ENCODE measurements at places on chromosomes 12 and 14.
A peak's percentile ranks its signal among the peaks of the same experiment; 100 is the strongest.

- no peak for DNase-seq
Observed at GRCh38 chr12:45421736-45422135, 205.8 kb downstream of the ANO6 start.

DNA sequence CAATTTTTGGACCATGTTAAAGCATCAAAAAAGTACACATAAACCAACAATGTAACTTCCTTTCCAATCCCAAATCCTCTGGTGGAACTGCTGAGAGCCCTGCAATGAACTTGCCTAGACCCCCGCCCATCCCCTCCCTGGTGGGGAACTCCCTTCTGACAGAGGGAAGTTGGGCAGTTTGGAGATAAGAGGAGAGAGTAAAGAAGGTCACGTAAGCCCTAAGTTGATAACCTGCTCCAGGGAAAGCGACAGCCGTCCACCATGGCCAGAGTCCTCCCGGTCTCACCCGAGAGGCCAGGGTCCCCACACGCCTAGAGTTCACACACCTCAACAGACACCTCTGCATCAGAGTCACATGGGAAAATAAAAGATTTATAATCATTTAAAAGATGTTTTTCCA, 138.7 kb downstream of the EGLN3 start:
- DNase-seq: no peak

- DNase-seq: no peak
Observed at GRCh38 chr12:49362077-49362476, 5.2 kb upstream of the SPATS2 start.

DNA sequence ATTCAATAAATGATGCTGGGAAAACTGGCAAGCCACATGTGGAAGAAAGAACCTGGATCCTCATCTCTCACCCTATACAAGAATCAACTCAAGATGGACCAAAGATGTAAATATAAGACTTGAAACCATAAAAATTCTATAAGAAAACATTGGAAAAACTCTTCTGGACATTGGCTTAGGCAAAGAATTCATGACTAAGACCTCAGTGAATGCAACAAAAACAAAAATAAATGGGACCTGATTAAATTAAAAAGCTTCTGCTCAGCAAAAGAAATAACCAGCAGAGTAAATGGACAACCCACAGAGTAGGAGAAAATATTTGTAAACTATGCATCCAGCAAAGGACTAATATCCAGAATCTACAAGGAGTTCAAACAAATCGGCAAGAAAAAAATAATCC, 24.6 kb downstream of the ATG2B start:
- no peak for DNase-seq

GRCh38 chr14:54048736-54049135, 92.1 kb upstream of the BMP4 start:
- no peak for DNase-seq

DNA sequence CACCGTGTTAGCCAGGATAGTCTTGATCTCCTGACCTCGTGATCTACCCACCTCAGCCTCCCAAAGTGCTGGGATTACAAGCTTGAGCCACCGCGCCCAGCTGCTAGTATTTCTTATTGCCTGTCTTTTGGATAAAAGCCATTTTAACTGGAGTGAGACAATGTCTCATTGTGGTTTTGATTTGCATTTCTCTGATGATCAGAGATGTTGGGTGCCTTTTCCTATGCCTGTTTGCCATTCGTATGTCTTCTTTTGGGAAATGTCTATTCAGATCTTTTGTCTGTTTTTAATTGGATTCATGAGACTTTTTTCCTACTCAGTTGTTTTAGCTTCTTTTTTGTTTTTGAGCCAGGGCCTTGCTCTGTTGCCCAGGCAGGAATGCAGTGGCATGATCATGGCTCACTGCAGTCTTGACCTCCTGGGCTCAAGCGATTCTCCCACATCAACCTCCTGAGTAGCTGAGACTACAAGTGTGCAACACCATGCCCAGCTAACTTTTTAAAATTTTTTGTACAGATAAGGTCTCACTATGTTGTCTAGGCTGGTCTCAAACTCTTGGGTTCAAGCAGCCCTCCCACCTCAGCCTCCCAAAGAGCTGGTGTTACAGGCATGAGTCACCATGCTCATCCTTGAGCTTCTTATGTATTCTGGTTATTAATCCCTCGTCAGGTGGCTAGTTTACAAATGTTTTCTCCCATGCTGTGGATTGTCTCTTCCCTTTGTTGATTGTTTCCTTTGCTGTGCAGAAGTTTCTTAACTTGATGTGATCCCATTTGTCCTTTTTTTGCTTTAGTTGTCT, 65.9 kb downstream of the ACACB start:
- DNase-seq: no peak

DNA sequence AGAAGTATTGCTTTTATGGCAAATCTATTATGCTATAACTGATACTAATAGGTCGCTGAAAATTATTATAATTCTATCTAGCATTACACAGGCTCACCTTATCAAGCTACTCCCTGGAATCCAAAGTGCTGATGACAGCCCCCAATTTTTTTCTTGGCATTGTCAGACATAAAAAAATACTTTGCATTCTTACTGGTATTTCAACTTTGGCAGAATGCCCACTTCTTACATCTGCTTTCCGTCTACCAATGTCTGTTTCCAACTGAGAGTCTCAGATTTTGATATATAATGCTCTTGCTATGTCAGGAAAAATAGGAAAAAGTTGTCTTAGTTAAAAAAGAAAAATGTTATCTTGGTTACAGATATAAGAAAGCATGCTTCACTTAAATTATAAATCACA, 615.4 kb downstream of the C12orf50 start:
- DNase-seq: no peak

DNA sequence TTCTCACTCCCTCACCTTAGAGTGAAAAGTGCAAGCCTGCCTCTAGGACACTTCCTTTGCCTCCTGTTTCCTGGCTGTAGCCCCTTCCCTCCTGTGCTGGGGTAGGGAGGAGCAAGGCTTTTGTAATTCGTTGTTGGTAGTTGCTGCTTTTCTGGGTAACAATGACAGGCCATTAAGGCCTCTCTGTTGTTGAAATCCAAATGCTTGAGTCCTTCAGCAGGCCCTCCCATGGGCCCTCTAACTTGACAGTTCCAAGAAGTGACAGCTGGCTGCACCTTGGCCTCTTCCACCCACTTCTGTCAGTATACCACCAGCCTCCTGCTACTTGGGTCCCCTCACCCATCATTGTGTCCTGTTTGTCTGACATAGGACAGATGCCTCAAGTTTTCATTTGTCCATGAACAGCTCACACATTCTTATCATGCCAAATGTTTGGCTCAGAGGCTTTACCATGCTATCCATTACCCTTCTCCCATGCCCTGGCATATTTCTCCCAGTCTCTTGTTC, 103.7 kb upstream of the PDE3A start:
- DNase-seq: no peak

GRCh38 chr12:49515266-49515665, 23.6 kb upstream of the KCNH3 start:
- DNase-seq: no peak

- no peak for DNase-seq
Observed at GRCh38 chr12:51675071-51675803, 84.2 kb downstream of the SCN8A start.

DNA sequence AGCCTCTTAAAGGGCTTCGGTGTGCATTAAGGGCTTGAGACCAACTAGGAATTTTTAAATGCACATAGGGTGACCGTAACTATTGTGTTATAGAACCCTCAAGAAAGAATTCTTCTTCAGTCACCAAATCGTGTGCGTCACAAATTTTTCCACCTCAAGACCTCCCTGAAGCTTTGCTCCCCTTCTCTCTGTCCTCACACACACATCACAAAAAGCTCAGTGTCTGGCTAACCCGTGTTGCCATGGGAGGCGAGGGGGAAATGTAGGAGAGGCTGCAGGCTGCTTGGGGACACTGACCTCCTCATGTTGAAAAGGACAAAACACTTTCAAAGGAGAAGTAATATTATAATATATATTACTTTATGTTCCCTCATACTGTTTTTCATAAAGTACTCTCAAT, 10.6 kb downstream of the SSPN start:
- no peak for DNase-seq

DNA sequence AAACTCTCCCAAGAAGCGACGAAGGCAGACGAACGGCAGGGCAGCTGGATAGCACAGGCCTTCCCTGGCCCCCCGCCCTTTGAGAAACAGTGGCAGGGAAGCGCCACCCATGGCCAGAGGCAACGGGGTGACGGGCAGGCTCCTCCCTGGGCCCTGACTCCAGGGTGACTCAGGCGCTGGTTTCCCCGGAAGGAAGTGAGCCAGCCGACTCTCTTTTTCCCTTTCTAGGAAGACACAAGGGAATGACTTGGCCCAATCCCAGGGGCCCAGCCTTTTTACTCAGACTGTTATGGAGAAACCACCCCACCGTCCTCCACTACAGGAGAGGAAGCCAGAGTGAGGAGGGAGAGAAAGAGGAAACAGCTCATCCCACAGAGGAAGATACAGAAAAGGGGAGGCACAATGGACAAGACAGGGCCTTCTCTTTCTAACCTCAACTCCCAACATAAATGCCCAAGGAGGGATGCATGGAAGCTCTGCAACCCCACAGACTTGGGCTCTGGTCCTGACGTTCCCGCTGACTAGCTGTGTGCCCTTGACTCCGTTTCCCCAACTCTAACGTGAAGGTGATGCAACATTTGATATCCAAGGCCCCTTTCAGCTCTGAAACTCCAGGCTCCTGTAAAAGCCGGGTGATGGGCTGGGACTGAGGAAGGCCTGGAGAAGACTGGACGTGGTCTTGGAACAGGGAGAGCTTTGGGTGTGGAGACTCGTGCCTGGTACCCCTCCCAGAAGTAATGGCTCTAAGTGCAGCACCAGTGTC, 27.9 kb downstream of the ACTN1 start:
- no peak for DNase-seq

DNA sequence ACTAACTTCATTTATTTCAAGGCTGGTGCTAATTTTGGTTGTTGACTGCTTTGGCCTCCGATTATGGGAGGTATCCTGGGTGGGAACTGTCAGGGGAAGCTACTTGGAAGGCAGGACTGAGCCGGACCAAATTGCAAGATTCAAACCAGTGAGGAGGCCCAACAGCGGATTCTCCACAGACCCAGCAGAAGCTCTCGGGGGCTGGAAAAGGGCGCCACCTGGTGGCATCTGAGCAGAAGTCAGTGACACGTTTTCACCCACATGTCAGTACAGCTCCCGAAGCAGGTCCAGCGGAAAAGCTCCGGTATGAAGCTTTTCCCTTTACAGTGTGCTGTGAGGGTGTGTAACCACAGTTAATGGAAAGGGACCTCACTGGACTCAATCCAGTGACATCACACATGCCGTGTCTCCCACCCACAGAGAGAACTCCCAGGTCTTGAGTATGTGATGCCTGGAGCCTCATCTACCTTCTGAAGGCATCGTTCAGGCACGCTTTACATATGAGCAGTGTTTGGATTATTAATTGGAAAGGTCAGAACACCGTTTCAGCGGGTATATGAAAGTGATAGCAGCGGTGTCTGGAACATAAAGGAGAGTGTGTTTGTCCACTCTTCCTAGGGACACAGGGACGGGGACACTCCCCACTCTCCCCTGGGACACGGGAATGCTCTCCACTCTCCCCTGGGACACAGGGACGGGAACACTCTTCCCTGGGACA, 3.6 kb upstream of the P2RX2 start:
- DNase-seq: peak; percentile 72

DNA sequence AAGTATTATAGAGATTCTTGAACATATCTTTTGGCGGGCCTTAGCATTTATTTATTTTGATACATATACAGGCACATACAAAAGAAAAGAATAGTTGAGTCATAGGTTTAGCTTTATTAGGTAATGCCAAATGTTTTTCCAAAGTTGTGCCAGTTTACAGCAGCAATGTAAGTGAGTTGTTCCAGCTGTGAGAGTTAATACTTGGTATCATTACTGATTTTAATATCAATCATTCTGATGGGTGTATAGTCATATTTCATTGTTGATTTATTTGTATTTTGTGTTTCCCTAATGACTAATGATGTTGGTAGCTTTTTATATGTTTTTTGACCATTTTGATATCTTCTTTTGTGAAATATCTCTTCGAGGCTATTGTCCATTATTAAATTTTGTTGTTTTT, 122.4 kb downstream of the MIPOL1 start:
- no peak for DNase-seq

- DNase-seq: no peak
Observed at GRCh38 chr14:65229748-65230728, 127.7 kb upstream of the MAX start.

DNA sequence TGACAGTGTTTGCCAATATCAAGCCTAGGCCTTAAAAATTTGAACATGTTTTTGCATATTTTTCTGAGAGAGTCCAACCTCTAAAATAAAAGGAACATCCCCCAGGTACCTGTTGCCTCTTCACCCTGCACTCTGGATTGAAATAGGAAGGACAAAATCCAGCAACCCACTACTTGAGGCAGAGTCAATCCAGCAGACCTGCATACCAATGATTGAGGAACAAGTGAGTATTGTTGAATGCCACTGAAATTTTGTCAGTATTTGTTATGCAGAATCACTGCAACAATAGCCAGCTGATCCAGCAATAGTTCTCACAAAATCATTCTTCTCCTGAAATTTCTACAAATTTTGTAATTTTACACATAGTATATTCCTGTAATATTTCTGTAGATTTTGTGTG, 460.6 kb upstream of the FOXG1 start:
- DNase-seq: no peak

GRCh38 chr12:115749071-115749841, 528.2 kb downstream of the MED13L start:
- no peak for DNase-seq

DNA sequence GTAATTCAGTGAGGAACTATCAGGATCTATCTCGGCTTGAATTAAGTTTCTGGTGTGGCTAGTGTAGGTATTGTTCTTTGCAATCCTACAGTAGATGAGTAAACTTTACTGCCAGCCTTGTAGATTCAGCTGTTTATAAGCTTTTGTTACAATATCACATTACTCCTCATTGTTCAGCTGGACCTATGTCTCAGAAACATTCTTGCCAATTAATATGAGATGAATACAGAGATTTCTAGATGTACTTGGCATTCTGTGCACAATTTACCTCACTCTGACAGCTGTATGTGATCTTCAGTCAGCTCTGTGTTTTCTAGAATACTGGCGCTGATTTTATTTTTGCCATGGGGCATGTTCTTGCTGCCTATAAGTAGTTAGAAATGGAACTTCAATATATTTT, 55.7 kb downstream of the METTL25 start:
- DNase-seq: no peak

DNA sequence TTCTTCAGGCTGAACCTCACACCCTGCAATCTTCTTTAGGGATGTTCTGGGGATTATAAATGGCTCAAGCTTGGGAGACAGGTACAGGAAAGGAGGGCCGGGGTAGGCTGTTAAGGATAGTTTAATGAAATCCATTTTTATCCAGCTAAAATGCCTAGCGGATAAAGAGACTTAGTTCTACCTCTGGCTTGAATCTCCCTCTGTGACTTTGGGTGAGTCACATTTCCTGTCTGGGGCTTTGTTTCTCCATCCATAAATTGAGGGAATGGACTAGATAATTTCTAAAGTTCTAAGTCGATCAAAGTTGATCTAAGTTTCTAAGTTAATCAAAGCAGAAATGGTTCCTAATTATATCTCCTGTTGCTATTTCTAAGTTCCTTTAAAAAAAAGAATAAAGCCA, 319.6 kb upstream of the E2F7 start:
- DNase-seq: no peak

DNA sequence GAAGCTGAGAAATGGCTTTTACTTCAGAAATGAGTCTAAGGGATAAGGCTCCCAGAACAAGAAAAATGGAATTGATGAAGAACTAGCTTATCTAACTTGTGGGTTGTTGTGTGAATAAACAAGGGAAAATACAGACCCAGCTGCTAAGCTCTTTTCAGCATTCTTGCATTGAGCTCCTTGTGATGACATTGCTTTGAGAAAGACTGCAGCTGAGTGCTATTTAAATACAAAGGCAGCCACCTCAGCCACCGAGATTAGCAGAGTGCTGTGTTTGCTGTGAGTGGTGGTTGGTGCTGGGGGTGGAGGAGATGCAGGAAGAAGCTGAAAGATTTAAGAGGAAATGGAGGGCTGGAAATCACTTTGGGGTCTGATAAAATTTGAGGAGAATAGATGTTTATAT, 396.0 kb upstream of the PRICKLE1 start:
- no peak for DNase-seq
